DMS79 (cell line): ENCODE measurements at places on chromosomes 16 and 17.

GRCh38 chr16:84069540-84069939 lies 26.9 kb upstream of the SLC38A8 start:
- no peak for DNase-seq

- no peak for DNase-seq
Observed at GRCh38 chr16:75385507-75386152, 47.7 kb downstream of the CFDP1 start.

DNA sequence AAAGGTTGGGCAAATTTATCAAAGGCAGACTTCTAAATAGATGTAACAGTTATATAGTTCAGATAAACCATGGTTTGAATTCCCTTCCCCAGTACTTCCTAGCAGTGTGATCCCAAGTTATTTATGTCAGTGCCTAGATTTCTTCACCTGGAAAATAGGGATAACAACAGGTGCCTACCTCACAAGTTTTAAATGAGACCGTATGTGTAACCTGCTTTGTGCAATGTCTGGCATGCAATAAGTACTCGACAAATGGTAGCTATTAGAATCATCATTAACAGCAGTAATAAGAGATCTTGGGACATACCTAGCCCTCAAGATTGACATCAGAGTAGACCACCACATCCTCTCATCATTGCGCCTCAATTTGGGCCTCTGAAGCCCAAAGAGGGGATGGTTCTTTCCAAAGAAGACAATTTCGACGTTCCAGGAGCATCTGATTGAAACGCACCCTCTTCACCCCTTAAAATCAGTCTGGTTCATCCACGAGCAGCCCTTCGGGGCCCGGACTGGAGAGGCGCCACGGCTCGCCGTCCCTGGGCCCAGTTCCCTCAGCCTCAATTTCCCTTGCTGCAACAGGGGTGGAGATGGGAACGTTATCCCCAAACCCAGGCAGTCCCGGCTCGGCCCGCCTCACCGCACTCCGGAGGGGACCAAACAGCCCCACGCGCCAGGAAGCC lies 541 bp downstream of the ACACA start:
- no peak for DNase-seq

DNA sequence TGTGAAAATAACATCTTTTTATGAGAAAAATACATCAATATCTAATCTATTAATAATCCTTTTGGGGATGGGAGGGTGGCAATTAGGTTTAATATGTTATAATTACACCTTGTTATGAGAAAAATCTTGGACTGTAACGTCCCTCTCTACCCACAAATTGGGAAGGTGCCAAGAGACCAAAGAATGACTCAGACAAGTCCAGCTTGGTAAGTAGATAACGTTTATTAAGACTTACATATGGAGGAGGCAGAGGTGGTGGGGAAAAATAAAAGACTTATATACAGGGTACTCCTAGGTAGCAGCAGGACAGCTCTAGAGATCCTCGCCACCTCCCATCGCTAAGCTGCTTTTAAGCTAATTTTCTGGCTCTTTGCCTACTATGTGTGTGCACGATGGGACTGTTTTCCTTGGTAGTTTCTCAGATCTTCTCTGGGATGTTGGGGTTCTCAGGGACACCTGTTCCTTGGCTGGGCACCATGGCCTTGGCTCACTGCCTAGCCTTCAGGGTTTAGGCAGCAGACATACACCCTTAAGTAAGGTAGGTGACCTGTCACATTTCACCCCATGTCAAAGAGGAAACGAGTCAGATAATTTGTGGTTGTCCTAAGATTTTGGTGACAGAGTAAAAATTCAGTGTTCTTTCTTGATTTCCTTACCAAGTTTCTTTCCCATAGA lies 31.5 kb downstream of the RBL2 start:
- no peak for DNase-seq

GRCh38 chr17:17782523-17783115 lies 54.2 kb downstream of the SREBF1 start:
- no peak for DNase-seq

- no peak for DNase-seq
Observed at GRCh38 chr16:88382491-88383400, at the start of gene ZNF469. ZNF469 (plus strand) TSS chr16:88382959; CDS start chr16:88427471, 44,512 bp downstream.

DNA sequence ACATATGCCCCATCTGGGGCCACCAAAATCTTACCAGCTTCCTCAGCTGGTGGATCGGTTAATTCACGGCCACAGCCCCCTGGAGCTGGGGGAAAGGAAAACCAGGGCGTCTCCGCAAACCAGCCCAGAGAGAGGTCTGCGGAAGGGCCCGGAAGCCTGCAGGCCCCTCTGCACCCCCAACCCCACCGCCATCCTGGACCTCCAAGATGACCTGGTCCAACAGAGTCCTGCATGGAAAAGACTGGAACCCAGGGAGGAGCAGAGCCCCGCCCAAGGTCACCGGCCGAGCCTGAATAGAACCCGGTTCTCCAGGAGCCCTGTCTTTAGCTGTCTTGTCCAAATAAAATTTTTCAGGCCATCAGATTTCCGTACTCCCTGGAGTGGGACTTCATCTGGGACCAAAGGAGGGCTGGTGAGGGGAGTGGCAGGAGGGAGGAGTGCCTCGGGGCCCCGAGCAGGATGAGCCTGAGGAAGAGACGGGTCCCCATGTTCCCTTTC lies 37.4 kb upstream of the NDRG4 start:
- DNase-seq: no peak

DNA sequence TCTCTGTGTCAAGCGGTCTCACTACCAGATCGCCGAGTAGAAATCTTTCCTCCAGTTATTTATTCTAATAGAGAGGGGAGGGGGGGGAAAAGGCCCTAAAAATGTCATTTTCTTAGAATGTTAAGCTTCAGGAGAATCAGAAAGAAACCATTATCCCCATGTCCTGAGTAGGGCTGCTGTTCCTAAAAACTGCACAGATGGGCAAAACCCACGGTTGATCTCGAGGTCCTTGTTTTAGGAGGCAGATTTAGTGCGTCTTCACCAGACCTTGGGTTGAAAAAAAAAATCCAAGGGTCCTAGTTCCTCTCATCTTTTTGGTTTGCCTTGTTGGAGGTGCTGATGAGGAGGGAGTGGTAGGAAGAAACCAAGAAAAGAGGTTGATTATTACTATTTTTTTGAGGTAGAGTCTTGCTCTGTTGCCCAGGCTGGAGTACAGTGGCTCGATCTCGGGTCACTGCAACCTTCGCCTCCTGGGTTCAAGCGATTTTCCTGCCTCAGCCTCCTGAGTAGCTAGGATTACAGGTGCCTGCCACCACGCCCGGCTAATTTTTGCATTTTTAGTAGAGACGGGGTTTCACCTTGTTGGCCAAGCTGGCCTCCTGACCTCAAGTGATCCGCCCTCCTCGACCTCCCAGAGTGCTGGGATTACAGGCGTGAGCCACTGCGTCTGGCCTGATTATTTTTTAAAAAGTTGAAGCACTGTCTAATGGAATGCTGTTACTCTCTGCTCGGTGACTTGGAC lies 1.4 kb downstream of the CBFB start:
- DNase-seq: no peak

DNA sequence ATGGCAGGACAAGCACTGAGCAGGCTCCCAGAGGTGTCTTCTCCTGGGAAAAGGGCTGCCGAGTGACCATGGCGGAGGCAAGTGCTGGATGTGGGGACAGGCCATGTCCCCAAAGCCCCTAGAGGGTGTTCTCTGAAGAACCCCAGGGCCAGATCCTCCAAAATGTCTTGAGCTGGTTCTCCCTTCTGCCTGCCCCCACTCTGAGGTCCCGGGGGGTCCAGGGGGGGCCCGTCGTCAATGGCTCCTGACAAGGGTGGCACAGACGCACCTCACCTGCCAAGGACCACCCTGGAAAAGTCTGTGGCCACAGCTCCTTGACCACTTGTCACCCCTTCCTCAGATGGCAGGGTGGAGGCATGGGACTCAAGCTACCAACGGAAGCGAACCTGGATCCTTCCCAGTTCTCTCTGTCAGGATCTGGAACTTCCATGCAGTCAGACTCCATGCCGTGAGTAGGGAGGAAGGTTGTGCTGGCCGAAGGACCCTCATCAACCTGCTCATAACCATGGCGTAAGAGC lies 2.3 kb upstream of the MYO1C start:
- DNase-seq: no peak

GRCh38 chr17:78322327-78322857 lies 37.5 kb downstream of the SOCS3 start:
- DNase-seq: no peak

DNA sequence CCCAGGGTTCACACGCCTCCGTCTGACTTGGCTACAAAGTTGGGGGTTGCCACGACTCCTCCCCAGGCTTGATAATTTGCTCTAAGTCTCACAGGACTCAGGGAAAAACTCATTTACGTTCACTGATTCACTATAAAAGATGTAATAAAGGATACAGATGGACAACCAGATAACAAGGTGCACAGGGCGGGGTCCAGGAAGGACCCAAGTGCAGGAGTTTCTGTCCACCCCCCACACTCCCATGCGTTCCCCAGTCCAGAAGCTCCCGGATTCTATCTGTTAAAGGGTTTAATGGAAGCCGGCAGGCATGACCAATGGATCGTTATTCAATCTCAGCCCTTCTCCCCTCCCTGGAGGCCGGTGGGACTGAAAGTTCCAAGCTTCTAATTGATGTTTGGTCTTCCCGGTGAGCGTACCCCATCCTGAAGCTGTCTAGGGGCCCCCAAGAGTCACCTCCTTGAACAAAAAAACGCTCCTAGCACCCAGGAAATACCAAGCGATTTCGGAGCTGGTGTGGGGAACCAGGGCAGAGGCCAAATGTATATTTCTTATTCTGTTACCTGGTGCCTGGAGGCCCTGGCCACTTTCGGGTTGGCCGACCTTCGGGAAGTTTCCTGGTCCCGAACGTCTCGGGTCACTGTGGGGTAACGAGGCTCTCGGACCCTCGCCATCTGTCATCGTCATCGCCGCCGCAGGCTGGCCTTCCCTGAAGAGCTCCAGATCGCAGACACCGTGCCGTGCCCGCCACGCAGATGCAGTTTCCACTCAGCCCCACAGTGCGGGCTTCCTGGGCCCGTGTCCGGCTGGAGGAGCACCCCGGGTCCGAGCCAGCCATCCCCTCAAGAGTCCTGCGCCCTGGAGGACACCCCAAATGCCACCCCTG lies 13.5 kb upstream of the METRNL start:
- DNase-seq: no peak

DNA sequence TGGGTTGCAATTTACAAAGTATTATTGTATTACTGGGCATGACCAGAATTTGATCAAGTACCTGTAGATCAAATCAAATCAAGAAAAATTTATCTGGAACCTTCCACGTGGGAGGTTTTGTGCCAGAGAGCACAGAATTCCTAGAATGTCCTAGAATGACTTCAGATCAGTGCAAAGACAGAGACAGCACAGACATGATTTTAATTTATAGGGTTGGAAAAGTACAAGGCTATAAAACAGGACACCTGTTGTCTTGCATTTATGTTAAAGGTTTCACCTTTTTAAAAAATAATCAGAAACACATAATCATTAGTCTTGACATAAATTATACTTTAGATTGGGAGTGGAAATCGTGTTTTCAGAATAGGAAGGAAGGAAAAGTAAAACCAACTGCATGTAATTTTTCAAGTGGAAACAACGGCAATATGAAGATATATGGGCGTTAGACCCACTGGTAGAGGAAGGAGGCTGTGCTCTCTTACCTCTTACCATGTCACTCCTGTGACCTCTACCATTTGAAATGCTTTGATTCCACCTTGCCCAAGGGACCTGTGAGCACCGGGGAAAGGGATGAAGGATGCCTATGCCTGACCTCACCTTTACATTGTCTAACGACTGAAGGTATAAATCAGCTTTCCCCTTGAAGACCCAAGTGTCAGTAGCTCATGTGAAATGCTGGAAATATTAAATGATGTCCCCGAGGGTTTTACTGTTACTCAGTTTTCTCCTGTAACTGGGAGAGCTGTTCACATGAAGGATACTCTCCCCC lies 100.4 kb downstream of the SNX11 start:
- DNase-seq: no peak

DNA sequence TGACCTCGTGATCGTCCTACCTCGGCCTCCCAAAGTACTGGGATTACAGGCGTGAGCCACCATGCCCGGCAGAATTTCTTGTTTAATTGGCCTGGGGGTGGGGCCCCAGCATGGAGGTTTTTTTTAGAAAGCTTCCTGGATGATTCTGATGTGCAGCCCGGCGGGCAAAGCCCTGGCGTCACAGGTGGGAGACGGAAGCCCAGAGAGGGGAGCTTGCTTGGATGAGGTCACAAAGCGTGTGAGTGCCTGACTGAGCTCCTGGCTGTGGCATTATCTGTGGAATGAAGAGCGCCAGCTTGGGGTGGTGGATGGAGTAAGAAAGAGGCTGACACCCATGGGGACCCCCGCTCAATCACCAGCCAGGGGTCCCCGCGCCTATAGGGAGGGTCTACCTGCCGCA lies 4.1 kb downstream of the VASN start:
- no peak for DNase-seq

GRCh38 chr17:21674242-21674731 lies 18.0 kb upstream of the KCNJ18 start:
- no peak for DNase-seq

GRCh38 chr16:58730724-58731370 lies 3.3 kb downstream of the GOT2 start:
- no peak for DNase-seq

DNA sequence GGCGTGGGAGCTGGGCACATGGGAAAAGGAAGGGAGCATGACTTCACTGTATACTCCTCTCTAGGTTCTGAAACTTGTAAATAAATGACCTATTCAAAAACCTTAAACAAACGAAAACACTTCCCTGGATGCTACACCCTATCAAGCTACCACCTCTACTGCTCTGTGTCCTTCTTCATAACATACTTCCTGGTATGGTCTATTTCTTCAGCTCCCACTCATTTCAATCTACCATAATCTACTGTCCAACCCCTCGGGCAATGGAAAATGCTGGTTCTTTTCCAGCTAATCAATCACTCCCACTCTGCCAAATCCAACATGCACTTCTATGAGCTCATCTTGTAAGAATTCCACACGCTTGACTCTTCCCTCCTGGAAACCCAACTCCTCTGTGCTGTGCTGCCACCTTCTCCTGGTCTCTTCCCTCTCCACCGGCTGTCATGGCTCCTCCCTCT lies 42.4 kb downstream of the AMFR start:
- no peak for DNase-seq
